ENCODE measurements at places on chromosomes 6 and 20. TPM values are rescaled to one million over a fixed set of nuclear protein-coding genes. Genes with fewer than 3 reads are reported as not detected.

DNA sequence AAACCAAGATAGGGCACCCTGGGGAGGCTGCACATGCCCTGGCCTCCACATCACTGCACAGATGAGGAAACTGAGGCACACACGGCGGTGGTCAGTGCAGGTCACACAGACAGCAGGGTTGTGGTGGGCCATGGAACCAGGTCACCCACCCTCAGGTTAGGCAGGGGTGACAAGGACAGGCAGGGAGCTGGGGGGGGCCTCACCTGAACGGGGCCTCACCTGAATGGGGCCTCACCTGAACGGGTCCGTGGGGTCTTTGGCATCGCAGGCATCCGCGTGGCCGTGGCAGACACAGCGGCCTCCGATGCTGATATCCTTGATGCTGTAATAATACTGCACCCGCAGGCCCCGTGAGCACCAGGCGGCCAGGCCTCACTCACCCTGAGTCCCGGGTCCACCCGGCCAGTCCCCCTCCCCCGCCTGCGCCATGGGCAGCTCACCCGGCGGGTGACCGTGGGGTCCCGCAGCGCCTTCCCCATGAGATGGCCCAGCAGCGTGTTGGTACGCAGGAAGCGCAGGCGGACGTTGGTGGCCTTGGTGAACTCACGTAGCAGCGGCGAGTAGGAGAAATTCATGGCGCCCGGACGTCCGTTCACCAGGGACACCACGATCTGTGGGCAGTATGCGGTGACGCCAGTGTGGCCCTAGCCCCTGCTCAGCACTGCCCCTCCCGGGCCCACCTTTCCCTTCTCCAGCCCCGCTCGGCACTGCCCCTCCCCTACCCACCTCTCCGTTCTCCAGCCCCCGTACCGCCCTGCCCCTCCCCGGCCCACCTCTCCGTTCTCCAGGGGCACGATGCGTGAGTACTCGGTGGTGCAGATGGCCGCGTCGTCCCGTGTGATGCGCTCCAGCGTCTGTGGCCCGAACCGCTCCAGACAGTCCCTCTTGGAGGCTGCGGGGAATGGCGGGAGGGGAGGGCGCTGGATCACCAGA is 15.4 kb downstream of the LAMA5 start:
- no peak for DNase-seq

GRCh38 chr6:38264605-38265004 is 375.1 kb downstream of the BTBD9 start:
- DNase-seq, result no peak

GRCh38 chr6:13163161-13163944 is 165.0 kb downstream of the TBC1D7 start:
- DNase-seq, result no peak

Gene SLC17A5
- 25.5 TPM for total RNA-seq

DNA sequence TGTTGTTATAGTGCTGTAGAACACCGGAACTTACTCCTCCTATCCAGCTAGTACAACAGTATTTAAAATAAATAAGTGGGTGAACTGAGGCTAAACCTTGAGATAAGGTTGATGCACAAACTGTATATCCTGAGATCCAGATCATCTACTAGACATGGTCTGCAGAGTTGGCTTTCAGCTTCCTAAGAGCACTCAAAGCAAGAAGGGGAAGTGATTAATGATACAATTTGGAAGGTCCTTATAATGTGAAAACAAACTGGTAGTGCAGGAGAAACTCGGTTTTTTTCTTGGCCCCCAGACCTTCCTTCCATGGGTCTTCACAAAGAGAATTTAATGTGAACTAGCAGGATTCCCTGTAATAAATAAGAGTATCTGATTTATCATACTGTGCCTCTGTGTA is 27.4 kb upstream of the RREB1 start:
- DNase-seq, result no peak

GRCh38 chr6:159720708-159721107 is 6.6 kb upstream of the WTAP start:
- no peak for DNase-seq

Data from astrocyte (in vitro differentiated cells and primary cell).